Activated T-cell treated with anti-CD3 and anti-CD28 coated beads for 4 hours (primary cell): ENCODE measurements at places on chromosomes 7 and 10.

- no peak for DNase-seq
Measured at GRCh38 chr7:48042216-48042615, 6.9 kb downstream of the C7orf57 start.

DNA sequence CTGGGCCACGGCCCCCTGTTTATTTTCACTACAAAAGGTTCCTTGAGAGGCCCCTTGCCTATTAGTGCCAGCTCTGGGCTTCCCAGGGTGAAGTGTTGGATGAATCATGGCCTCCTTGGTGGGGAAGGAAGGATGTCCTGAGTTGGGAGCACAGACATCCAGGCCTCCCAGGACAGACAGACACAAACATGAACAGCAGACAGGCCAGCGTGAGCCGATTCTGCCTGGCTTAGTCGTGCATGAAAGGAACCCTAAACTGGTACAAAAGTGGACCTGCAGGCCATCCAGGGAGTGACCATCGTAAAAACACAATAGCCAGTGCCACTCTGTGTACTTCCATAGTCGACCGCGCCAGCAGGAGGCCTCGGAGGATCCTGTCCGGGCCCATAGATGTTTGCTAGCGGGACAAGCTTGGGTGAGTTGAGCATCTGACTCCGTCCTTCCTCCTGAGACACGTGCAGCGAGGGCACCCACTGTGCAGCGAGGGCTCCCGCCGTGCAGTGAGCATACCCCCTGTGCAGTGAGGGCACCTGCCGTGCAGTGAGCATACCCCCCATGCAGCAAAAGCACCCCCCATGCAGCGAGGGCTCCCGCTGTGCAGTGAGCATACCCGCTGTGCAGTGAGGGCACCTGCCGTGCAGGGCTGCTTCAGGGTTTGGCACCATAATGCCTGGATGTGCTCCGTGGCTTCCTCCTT is 51.3 kb upstream of the PRKAR1B start:
- no peak for DNase-seq

DNA sequence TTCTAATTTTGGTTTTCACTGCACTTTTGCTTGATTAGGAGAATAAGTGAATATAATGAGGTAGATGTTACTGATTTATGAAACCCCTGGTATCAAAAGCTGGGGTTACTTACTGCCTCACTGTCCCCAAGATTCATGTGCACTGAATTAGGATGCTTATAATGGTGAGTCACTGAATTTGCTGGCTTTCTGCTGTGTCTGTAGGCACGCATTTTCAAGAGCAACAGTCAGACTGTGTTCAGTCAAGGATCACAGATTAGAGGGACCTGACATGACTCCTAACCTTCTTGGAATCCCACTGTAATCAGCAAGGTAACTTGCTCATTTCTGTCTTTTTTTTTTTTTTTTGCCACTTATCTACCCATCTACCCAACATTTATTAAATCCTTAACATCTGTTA is 59.7 kb downstream of the GPR85 start:
- DNase-seq = no peak

DNA sequence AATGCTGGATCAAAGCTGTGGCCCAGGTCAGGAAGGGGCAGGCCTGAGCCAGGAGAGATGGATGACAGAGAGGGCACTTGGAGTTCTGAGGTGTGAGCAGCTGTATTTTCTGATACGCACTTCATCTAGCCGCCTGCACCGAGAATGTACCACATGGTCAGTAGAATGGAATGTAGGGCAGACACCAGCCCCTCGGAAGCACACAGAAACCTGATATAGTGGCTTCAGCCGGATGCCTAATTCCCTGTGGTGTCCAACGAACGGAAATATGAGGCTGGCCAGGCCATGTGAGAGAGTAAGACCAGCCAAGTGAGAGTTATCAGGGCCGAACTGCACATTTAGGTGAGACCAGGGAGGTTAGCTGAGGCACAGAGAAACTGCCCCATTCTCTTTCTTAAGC is 46.7 kb upstream of the PLCE1 start:
- DNase-seq = no peak

GRCh38 chr10:77555591-77556212 is 81.9 kb downstream of the KCNMA1 start:
- no peak for DNase-seq

GRCh38 chr10:49081547-49082275 is 33.6 kb downstream of the VSTM4 start:
- DNase-seq = no peak

DNA sequence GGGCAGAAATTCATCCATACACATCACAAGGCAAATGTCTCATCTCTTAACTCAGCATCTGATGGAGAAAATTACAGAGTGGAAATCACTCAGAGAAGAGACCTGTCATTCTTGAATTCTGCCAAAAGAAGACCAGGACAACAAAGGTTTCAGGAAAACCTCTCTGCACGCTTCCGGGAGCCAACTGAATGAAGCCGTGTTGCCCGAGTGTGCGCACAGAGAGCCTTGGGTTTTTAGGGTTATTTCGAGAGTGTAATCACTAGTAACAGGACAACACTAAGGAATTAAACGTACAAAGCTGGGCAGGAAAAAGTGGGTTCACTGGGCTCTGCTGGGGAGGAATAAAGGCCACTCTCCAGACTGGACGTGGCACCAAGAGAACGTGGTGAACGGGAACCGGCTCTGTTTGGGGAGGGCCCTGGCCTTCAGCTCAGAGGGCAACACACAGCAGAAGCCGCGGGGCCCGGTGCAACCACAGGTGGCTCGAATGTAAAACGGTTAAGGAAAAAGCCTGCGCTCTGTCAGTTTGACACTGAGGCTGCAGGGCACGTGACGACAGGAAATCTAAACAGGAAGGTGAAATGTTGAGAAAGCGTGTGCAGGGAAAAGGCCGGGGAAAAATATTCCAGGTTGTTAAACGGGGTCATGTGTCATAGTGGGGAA is 331.5 kb downstream of the DNAJB6 start:
- no peak for DNase-seq

DNA sequence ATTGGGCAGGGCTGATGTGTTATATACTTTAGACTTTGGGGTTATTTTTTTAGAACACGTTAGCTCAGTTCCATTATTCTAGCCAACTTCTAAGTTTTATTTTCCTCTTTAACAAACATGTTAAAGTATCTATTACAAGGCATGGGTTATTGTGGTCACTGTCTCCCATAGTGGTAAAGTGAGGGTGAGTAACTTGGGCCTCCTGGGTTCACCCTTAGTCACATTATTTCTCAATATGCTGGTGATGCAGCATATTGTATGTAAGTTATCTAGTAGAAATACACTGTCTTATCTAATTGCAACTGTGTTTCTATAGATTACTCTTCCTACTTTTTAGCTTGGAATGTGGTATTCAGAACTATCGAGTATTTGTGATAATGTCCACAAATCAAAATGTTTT is 65.9 kb downstream of the BBS9 start:
- no peak for DNase-seq

- no peak for DNase-seq
Measured at GRCh38 chr10:86963341-86963919, 4.9 kb upstream of the ADIRF start.

DNA sequence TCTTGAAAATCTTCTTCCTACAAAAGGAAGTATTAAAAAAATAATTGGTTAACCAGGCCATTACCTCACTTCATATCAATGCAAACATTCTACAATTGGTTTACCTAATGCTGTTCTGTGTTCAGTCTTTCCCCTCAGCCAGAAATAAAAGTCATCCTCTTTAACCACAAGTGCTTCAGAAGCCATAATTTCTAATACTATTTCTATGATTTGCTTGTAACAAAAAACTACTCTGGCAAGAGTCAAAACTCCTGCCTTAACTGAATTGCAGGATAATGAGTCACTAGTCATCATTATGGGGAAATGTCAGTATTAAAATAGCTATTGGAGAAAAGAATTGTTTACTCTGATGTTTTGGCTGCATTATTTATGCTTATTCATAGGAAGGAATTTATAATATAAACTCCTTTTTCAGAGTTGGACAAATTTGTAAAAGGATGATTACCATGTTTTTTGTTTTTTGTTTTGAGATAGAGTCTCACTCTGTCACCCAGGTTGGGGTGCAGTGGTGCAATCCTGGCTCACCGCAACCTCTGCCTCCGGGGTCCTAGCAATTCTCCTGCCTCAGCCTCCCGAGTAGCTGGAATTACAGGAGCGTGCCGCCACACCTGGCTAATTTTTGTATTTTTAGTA is 55.5 kb upstream of the ODAD2 start:
- DNase-seq = no peak

- no peak for DNase-seq
Measured at GRCh38 chr7:41732843-41733306, 30.0 kb upstream of the INHBA start.

- peak; percentile 85 for DNase-seq
Measured at GRCh38 chr10:86755740-86756510, 494 bp upstream of the BMPR1A start.
